B cell (primary cell): ENCODE measurements at places on chromosomes 16 and 17.

DNA sequence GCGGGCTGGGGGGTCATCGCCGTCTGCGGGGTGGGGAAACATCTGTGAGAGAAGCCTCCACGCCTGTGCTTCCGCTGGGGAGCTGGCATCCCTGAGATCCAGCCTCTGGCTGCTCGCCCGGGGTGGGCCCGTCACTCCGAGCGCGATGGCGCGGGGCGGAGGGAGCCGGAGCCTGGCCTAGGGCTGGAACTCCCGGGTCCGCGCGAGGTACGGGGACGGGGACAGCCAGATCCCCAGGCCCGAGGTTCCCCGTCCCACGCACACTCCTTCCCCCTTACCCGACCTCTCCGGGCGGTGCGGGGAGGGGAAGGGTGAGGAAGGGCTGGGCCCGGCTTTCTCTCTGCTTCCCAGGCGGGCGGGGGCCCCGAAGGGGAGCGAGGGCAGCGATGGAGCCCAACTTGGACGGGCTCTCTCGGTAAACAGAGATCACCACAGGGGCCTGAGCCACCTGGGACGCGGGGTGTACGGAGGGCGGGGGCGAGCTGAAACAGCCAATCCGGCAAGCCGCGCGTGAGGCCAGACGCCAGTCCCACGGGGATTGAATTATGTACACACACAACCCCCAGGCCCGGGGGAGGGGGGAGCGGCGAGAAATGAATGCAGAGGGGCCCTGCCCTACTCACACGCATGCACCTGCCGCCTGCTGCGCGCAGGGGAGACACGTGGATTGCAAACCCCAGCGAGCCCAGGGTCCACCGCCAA, at the start of gene SLC16A11:
SLC16A11 (minus strand) TSS at position 596 of the 702 bp plus-strand sequence; CDS start at position 17, 579 bp downstream.
- DNase-seq, result peak; percentile 85

DNA sequence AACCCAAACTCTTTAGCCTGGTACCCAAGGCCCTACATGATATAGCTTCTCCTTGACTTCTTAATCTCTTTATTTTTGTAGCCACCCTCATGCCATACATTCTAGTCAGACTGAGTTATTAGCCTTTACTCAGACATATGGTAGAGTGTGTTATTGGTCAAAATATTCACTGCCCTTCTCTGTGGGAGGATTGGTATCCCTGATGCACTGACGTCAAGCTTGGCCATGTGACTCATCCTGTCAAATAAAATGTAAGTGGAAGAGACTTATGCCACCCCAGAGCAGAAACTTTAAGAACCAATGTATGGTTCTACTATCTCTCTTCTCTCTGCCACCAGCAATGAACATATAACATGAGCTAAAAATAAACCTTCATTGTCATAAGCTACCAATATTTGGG, 12.2 kb upstream of the BEAN1 start:
- DNase-seq, result no peak

DNA sequence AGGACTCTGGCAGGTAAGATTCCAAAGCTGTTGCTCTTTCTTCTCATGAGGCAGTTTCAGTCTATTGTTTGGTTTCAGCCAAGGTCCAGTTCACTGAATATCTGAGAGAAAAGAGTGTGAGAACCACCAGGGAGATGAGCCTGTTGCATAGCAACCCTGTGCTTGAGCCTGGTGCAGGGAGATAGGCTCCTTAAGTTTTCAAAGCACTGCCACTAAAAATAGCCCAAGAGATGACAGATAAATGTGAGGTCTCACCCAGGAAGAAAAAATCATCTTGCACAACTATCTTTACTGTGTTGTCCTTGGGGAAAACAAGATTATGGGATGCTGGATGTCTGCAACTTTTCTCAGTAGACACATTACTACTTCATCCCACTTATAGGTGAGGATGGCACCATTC, 26.2 kb upstream of the NUDT7 start:
- DNase-seq, result no peak

GRCh38 chr16:21656795-21657768, 4.7 kb upstream of the IGSF6 start:
- peak; percentile 81 for DNase-seq

- no peak for DNase-seq
Observed at GRCh38 chr17:66420961-66421371, 118.6 kb downstream of the PRKCA start.

DNA sequence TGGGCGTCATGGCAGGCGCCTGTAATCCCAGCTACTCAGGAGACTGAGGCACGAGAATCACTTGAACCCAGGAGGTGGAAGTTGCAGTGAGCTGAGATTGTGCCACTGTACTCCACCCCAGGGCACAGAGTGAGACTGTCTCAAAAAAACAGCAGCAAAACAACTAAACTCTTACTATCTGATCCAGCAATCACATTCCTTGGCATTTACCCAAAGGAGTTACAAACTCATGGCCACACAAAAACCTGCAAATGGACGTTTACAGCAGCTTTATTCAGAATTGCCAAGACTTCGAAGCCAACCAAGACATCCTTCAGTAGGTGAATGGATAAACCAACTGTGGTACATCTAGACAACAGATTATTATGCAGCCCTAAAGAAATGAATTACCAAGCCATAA, 4.0 kb downstream of the SIAH1 start:
- DNase-seq, result no peak

DNA sequence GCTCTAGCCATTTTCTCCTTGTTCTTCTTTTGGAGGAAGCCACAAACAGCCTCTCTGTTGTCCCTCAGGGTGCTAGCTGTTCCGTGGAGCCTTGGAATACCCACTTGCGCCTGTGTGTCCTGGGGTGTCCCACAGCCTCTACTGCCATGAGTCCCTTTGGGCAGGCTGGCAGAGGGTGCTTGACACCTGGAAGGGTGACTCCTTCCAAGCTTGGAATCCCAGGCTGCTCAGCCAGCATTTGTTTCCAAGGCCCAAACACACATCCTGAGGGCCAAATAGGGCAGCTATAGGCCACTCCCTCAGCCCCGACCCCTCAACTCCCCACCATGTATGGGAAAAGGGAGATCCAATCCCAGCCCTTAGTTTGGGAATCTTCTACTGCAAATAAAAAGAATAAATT, 14.9 kb downstream of the ZNHIT3 start:
- no peak for DNase-seq

DNA sequence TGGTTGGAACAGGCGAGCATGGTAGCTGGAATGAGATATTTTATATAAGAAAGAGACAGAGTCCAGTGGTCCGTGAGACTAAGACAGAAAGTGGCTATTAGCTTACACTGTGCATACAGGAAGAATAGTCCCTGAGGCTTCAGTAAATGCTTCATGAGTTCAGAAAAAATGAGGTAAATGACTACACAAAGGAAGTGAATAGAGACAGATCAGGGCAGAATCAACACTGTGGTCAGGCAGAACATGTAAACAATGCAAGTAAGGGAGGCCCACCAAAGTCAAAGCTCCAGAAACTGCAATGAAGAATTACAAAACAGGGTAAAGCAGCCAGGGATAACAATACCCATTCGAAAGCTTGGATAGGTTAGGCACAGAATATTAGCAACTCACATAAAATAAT, 4.8 kb downstream of the ABCA10 start:
- no peak for DNase-seq

- DNase-seq, result no peak
Observed at GRCh38 chr17:9028988-9029570, 7.8 kb downstream of the NTN1 start.

- DNase-seq, result no peak
Observed at GRCh38 chr17:36544044-36544306, 744 bp upstream of the GGNBP2 start.

DNA sequence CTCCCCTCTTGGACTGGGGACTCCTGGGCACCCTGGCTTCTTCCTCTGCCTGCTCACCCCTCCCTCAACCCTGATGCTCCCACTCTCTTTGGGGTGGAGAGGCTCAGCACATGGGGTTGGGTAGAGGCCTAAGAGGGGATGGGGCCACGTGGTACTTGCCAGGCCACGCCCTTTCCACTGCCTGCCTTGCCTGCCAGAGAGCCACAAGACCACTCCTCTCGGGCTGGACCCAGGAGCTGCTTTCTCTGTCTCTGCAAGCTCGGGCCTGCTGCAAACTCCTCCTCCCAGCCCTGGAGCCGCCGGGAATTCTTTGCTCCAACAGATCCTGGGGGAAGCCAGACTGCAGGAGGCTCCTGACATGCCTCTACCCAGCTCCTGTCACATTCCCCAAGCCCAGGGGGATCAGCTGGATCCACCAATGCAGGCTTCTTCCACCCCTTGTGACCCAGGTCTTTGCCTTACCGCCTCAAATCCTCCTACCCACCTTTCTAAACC, 11.8 kb downstream of the DLX4 start:
- DNase-seq, result no peak

- DNase-seq, result no peak
Observed at GRCh38 chr17:17959520-17960361, 12.5 kb downstream of the TOM1L2 start.

DNA sequence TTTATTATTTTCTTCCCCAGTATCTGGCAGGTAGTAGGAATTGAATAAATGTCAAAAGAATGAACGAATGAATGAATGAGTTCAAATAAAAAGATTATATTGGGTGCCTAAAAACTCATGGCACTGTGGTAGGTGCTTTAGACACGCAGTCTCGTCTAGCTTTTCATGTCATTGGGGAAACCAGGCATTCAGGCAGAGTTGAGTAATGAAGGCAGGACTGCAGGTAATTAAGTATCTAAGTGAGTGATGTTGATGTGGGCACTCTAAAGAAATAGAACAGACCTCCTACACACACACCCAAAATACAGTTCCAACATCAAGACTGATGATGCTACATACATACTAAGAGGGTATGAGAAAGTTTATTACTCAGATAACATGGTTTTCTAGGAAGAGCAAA, 96.6 kb downstream of the ZNF18 start:
- no peak for DNase-seq

GRCh38 chr16:85614338-85615013, 1.4 kb downstream of the GSE1 start:
- DNase-seq, result peak; percentile 50

DNA sequence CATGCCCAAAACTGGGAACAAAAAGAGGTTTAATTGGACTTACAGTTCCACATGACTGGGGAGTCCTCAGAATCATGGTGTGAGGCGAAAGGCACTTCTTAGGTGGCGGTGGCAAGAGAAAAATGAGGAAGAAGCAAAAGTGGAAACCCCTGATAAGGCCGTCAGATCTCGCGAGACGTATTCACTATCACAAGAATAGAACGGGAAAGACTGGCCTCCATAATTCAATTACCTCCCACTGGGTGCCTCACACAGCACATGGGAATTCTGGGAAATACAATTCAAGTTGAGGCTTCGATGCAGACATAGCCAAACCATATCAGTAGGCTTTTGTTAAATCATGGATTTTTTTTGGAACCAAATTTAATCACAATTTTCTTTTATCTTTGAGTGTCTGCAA, 24.4 kb downstream of the RBL2 start:
- no peak for DNase-seq

GRCh38 chr16:9943121-9943520, 239.1 kb downstream of the GRIN2A start:
- DNase-seq, result no peak

DNA sequence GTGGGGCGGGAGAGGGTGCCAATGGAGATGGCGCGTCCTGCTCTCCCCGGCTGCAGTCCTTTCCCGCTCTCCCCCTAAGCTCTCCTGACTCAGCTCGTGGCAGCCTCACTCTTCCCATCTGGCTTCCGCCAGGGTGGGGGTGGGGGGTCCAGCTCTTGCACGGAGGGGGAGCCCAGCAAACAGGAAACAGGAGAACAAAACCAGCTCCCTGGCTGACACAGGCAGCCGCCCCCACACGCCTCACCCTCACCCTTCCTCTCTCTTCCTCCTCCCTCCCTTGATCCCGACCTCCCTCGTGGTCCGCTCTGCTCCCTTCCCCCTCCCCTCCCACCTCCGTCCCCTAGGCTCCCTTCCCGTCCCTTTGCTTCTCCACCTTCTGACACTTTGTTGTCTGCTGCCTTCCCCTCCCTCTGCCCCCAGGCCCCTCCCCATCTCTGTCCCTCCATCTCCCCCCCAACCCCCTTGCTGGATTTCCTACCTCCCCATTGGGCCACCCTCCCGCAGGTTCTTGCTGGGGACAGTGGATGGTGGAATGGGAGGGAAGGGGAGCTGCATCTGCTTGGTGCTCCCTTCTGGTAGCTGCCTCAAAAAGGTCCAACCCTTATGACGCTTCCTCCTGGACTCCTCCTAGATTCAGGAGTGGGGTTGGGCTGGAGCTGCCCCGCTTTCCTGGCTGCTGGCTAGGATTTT, 23.7 kb downstream of the ARHGAP23 start:
- DNase-seq, result no peak

GRCh38 chr17:77203436-77203835, 62.7 kb downstream of the SEC14L1 start:
- no peak for DNase-seq

DNA sequence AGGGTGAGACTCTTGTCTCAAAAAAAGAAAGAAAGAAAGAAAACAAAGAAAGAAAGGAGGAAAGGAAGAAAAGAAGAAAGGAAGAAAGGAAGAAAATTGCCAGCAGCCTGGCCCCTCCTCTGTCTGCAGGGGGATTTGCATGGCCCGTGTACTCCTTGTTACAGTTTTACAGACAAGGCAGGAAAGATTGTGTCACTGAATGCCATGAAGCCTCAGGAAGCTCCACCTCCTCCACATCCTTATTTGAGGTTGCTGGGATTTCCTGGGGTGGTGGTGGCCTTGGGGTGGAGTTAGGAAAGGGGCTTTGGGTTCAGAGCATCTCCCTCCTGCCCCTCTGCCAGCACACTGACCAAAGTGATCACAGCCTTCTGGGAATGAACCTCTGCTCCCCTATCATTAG, 23.6 kb downstream of the CFAP20 start:
- DNase-seq, result no peak

GRCh38 chr16:11201498-11202259, 54.3 kb downstream of the SOCS1 start:
- DNase-seq, result no peak

- DNase-seq, result peak; percentile 65
Observed at GRCh38 chr17:77332034-77332971, 191.5 kb downstream of the SEC14L1 start.

DNA sequence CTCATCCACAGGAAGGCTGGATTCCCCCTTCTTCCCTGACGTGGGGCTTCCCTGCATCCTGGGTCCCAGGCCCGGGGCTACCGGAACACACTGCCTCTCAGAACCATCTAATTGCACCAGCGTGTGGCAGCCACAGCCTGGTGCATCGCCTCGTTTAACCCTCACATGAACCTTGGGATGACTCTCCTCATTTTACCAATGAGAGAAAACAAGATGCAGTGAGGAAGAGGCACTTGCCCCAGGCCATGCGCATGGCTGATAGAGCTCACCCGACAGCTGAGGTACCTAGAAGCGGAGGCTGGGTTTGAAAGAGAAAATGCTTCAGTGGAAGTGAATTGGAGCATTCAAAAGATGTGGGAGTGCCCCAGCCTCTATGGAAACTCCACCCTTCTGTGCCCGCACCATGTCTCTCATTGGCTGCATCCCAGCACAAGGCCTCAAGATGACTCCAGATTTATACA, 162.3 kb downstream of the KATNIP start:
- DNase-seq, result no peak
